ENCODE measurements at places on chromosomes 11 and 22. TPM values are rescaled to one million over a fixed set of nuclear protein-coding genes. Genes with fewer than 3 reads are reported as not detected.

TNNT3 gene
- total RNA-seq, result 4.7 TPM

RAB30 gene
- 15.5 TPM for total RNA-seq

PATE4 gene
- not detected for total RNA-seq

APOL2 gene
- total RNA-seq, result 56.0 TPM

MAPK8IP2 gene
- 1.7 TPM for total RNA-seq

POU2AF1 gene
- 3.4 TPM for total RNA-seq

KRTAP5-9 gene
- total RNA-seq, result not detected
